Tibial nerve (tissue), 4 donors: ENCODE measurements at places on chromosomes 12 and 14.

DNA sequence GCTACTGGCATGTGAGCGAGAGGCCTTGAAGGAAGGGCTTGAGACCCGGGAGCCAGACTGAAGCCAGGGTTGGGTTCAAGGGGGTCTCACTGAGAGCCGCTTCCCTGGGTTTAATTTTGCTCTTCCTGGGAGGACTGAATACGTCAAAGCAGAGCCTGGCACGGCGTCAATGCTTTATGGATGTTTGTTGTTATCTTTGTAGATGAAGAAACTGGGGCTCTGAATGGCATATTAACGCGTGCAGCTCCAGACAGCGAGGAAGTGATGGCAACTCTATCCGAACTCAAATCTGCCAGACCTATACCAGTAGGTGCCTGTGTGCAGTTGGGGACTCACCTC lies 152.8 kb upstream of the PARP11 start:
- DNase-seq: no peak

DNA sequence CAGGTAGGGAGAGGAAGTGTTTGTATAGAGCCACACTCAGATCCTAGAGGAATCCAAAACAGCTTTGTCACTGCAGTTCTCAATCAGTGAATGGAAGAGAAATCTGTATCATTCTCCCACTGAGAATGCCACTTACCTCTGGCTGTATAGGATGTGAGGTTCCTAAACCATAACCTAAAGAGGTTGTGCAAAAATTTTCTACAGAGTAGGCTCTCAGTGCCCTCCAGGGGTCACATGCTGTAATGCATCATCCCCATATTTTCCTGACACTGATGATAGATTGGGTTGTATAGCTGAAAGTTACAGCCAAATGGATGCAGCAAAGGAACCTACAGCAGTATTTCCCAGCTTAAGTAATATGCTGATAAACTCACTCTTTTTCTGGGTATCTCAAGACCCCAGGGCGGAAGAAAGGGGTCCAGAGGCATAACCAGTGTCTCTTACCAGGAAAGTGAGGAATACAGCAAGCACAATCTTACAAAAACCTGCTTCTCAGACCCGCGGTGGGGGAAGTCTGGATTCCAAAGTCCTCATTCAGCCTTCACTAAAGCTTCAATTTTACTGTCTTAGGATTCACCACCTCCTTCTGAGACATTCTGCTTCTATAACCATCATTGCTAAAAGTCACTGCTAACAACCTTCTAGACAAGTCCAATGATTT lies 3.8 kb downstream of the BCDIN3D start:
- no peak for DNase-seq

GRCh38 chr12:9897535-9897934 lies 16.2 kb downstream of the KLRF2 start:
- DNase-seq: no peak

DNA sequence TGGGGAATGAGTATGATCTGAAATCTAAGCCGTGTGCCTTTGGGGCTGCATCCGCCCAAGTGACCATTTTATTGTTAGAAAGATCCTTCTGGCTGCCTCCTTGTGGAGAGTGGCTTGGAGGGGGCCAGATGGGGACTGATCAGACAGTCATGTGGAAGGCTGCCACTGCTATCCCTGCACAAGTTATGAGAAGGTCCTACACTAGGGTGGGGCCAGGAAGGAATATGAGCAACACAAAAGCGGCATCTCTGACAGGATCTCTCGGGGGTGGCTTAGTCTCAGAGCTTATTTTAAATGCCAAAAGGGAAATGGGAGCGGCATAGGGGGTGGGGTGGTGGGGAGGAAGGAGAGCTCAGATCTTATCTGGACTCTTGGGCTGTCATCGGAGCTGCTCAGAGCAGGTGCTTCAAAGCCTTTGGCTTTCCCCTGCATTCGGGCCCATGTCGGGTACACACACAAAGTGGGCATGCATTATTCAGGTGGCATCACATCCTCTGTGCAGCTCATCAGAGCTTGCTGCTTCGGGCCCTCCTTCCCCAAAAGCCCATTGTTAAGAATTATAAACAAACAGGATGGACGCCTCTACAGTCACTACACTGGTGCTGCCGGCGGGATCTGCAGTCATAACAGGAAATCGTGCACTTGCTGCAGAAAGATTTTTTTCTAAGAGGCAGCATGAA lies 805.4 kb downstream of the VRK1 start:
- DNase-seq: no peak

DNA sequence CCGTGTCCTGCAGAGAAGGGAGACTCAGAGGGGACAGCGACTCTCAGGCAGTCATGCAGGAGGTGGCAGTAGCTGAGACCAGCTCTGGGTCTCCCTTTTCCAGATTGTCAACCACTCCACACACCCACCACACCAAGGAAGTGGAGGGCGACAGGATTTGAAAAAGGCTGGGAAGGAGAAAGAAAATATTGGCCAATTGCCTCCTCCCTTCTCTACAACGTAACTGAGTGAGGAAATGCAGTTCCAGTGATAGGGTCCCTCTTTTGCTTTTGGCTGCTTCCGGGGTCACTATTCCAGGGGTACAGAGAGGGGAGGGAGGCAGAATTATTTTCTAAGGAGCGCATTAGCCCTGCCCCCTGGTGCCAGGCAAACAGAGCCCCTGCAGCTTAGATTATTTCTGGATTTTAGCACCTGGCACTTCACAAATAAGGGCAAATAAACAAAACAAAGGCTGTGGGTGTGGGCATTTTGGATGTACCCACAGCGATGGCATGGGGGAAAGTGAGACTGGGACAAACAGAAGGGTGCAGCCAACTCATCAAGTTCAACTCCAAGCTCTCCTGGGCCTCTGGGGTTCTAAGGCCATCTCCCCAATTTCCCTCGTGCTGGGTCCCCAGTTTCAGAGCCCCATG lies 20.4 kb downstream of the ASB2 start:
- DNase-seq: no peak

- no peak for DNase-seq
Observed at GRCh38 chr14:95495538-95496025, 20.9 kb downstream of the SYNE3 start.

DNA sequence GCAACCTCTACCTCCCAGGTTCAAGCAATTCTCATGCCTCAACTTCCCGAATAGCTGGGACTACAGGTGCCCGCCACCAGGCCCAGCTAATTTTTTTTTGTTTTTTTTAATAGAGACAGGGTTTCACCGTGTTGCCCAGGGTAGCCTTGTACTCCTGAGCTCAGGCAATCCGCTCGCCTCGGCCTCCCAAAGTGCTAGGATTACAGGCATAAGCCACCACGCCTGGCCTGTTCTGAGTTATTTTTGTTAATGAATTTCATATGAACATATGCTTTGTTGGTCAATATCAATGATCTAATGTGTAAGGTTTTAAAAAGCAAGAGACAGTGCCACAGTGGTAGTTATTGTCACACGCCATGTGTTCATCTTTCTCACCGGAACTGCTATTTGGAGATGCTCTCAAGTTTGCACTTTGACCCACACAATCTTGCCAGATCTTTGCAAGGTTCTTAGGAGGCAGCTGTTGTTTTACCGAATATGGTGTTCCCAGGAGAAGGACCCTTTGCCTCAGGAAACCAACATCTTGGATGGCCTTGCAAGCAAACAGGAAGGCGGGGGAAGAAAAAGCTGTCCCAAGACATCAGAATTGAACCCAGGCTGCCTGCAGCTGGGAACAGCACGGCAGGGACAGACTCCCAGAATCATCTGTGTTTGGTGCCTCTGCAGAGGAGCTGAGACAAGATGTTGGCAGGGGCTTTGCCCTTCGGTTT lies 30.0 kb downstream of the GALNT16 start:
- DNase-seq: peak; percentile 28

- DNase-seq: no peak
Observed at GRCh38 chr14:89941830-89942377, 12.6 kb downstream of the EFCAB11 start.

GRCh38 chr12:95648990-95649791 lies 97.9 kb upstream of the USP44 start:
- DNase-seq: no peak

- DNase-seq: peak; percentile 47
Observed at GRCh38 chr14:32078023-32078857, 1.1 kb downstream of the ARHGAP5 start.

DNA sequence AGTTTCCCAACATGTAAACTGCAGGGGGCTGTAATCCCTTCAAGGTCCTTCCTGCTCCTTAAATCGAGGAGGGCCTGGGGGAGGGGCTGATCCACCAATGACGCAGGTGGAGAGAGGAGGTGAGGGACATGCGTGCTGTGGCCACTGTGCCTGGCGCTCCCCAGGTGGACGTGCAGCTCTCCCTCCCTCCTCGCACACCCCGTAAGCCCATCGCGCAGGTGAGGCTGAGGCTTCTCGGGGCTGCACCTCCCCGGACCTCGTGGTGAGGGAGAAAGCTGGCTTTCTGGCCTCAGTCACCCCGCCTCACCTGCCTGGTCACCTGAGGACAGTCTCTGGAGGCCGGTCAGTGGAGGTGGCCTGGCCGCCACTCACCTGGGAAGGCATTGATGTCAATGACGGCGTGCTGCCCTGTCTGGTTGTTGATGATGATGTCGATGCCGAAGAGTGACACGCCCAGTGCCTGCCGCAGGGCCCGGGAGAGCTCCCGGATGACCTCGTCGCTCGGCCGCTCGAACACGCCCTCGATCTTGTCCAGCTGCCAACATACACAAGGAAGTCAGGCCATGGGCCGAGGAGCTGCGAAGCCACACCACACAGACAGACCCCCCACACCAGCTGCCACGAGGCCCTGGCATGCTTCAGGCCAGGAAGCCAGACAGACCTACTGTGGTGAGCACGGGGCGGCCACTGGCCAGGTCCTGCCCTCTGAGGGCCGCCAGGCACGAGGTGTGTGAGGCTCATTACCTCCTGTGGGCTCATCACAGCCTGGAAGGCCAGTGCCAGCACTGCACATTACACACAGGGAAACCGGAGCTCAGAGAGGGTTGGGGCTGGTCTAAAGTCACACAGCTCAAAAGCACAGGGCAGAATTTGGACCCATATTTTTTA lies 23.3 kb downstream of the CHGA start:
- DNase-seq: peak; percentile 19

- DNase-seq: no peak
Observed at GRCh38 chr12:19904819-19905218, 463.5 kb upstream of the PDE3A start.

DNA sequence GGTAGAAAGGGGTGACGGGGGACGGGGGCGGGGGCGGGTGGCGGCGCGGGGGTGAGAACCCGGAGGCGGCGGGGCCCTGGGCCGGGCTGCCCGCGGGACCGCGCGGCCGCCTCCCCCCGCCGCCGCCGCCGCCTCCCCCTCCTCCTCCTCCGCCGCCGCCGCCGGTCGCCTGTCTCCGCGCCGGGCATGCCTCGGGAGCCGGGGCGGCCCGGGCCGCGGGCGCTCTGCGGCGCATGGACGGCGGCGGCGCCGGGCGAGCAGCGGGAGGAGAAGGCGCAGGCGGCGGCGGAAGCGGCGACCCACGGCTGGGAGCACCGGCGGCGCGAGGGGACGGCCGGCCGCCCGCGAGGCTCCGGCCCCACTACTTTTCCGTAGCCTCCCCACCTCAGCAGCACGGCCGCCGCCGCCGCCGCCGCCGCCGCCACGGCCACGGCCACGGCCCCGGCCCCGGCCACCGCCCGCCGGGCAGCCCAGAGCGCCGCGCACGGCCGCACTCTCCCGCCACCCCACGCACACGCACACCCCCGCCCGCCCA lies at the start of gene NPAS3:
NPAS3 (plus strand) TSS at position 161 of the 535 bp plus-strand sequence.
- no peak for DNase-seq

GRCh38 chr14:62436261-62436660 lies 609.0 kb downstream of the KCNH5 start:
- DNase-seq: no peak

DNA sequence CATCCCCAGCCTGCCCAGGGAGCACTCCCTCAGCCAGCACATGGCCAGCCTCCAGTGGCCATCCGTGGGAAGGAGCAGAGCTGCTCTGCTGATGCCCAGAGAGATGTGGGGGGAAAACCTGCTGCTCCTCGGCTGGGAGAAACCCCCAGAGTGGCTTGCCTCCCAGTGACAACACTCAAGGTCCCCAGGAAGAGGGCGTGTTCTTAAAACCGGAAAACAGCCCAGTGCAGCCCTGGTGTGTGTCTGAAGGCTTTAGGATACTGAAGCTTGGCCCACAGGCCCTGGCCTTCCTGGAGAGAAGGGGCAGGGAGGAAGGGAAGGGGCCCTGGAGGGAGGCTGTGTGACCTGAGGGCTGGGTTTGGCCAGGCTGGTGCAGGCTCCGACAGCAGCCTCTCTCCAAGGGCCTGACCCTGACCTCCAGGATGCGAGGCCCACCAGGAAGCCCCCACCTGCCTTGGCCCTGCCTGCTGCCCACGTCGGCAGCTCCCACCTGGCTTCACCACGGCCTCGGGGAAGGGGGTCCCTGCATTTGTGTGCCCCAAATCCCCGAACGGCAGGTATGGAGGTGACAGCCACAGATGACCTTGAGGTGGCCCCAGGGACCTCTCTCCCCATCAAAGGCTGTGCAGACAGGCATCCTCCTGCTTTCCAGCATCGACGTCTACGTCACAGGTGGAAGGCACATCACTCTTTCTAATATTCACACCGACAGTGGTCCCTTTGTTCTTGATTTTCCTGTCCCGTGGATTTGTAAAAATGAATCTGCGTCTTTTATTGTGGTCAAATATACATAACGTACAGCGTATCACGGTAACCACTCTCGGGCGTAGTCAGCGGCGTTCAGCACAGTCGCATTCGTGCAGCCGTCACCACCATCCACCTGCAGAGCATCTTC lies 190.0 kb upstream of the C14orf180 start:
- no peak for DNase-seq

- DNase-seq: no peak
Observed at GRCh38 chr12:116590561-116590960, 31.4 kb downstream of the MAP1LC3B2 start.
